Right ventricle myocardium superior (tissue), 1 donor: ENCODE measurements at places on chromosomes 11 and 22. TPM values are rescaled to one million over a fixed set of nuclear protein-coding genes. Genes with fewer than 3 reads are reported as not detected.

The KCNQ1OT1 gene
- total RNA-seq, result 0.35 TPM

The PIH1D2 gene
- total RNA-seq, result 1.3 TPM

The BRMS1 gene
- 15.1 TPM for total RNA-seq

DNA sequence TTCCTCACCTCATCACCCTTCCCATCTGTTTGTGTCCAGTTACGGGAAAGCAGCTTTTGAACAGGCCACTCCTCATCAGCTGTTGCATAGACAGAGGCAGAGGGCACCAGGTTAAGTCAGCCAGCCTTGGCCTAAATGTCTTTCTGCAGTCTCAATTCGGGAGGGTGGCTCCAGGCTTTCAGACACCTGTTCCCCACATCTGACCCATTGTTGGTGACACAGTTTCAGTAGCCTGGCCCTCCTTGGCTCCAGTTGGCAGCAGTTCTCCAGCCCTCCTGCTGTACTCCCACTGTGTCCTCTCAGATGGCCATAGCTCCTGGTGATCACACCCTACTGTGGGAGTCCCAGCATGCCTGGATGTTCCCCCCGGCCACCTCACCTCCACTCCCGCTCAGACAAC is 70.8 kb upstream of the MYOD1 start:
- DNase-seq, result no peak
